GM23248 (cell line): ENCODE measurements at places on chromosomes 16 and 17. TPM values are rescaled to one million over a fixed set of nuclear protein-coding genes. Genes with fewer than 3 reads are reported as not detected.
A peak's percentile ranks its signal among the peaks of the same experiment; 100 is the strongest.

KRTAP9-4 gene
- not detected in 2 replicates for total RNA-seq

CDH11 gene
- total RNA-seq, result 525 and 931 TPM in 2 replicates

DNA sequence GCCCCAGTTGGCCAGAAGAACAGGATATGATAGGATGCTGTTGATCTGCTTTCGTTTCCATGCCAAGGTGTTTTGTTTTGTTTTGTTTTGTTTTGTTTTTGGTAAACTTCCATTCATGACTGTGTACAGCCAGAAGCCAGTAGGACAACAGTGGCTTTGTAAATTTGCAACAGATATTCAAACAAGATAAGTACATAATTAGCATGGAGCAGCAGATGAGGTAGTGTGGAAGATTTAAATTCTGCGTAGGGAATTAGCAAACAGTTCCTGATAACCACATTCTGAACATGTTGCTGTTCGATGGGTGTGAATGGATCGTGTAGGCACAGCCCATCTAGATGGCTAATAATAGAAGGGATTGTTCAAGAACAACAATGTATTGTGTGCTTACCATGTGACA lies 1080.1 kb upstream of the RBFOX1 start:
- no peak for DNase-seq

- no peak for DNase-seq
Observed at GRCh38 chr17:73536700-73537605, 107.3 kb downstream of the SDK2 start.

DNA sequence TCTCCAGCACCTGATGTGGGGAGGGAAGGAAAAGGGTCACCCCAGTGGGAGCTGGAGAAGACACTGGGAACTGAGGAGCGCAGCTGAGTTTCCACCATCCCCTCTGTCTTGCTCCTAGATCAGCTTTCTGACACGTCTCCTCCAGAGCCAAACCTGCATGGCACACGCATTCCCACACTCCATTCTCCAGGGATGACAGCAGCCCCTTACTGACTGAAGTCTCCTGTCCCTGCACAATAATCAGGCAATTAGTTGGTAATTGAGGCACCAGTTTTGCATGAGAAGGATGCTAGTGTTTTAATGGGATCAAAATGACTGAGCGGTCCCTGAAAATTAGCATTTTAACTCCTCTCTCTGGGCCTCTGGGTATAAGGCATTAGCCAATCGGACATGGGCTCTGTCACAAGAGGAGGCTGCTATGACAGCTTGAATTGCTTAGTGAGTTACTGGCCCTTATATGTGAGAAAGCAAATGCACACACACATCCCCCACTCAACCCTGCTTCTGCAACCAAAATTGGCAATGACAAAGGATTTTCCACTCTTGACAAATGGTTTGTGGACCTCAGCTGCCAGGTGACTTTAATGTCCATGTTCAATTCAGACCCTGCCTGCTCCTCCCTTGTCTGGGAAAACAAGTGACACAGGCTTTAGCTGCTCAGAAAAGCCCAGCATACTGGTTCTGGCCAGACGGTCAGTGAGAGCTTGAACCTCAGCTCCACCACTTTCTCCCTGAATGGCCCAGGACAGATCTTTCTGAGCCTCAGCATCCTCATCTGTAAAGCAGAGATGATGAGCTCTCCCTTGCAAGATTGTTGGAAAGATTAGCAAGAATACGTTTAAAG lies 57.2 kb upstream of the SREBF1 start:
- DNase-seq, result no peak

DNA sequence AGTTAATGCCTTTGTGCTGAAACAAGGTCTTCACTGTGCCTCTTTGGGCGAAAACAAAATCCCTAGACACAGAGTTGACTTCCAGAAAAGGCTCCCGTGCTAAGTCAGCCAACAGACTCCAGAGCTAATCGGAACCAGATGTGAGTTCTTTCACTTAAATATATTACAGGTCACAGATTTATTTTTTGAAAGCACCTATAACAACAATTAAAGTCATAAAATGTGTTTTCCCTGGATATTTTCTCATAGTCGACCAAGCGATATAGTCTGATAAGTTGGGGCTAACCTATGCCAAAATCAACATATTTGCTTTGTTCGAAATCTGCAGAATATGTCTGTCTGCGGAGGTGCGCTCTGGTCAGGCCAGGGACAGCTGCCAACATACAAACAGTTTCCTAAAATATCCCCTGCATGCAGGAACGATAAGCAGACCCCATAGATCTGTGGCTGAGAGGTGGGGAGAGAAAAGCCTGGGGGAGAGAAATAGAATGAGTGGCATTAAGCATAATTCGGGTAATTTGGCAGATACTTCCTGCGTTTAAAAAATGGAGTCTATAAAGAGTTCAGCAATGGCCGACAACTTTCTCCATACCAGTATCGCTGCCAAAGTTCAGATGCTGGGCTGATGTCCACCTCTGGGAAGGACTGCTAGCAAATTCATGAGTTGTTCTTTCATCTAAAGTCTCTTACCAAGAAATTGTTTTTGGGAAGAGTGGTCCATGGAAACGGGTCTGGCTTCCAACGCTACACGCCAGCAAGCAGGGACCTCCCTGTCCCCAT lies 50.8 kb upstream of the MYH10 start:
- peak; percentile 88 for DNase-seq

DNA sequence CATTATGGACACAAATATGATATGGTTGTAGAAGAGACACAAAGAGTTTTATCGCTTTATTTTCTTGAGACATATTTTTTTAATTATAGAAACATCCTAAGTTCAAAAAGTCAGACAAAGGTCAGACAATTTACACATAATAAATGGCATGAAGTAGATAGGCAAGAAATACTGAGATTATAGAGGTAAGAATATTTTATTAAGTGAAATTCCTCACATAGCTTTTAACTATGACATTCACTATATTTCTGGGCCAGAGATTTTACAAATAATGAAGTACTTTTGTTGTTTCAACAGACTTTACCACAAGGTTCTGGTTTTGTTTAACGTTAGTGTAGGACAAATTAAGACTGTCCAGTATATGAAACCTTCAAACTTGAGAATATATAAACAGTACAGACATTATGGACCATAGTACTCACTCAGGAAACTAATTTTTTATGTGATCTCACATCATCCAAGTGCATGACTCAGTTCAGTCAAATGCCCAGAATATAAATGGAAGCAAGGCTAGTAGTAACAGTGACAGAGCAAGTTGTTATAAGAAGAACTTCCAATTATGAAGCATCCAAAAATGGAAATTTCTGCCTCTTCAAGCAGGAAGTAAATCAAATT lies 394.8 kb downstream of the KCNJ2 start:
- DNase-seq, result peak; percentile 21
